Mammary microvascular endothelial cell (primary cell): ENCODE measurements at places on chromosomes 6 and 20. TPM values are rescaled to one million over a fixed set of nuclear protein-coding genes. Genes with fewer than 3 reads are reported as not detected.

Gene ABT1
- total RNA-seq = 19.4 and 22.6 TPM in 2 replicates

Gene CLVS2
- not detected in 2 replicates for total RNA-seq

Gene JAG1
- 88.9 and 96.5 TPM in 2 replicates for total RNA-seq

Gene PTK6
- total RNA-seq = 0.05 TPM in 1 of 2 replicates, not detected in the other

Gene TXNDC5
- total RNA-seq = 577 and 598 TPM in 2 replicates
